Endothelial cell (in vitro differentiated cells): ENCODE measurements at places on chromosomes 12 and 14. TPM values are rescaled to one million over a fixed set of nuclear protein-coding genes. Genes with fewer than 3 reads are reported as not detected.

Gene GOLGA3
- 44.3 TPM for total RNA-seq

Gene GPR84
- total RNA-seq: 0.41 TPM

Gene PRKAB1
- total RNA-seq: 28.5 TPM

Gene AMN
- not detected for total RNA-seq

Gene HVCN1
- 11.9 TPM for total RNA-seq

Gene ING4
- 41.3 TPM for total RNA-seq

Gene MAP1LC3B2
- total RNA-seq: not detected

Gene TAS2R31
- total RNA-seq: 3.1 TPM

Gene KRT3
- total RNA-seq: not detected

Gene DTD2
- 5.1 TPM for total RNA-seq

Gene KRT7
- total RNA-seq: not detected

Gene RNU6-8
- not detected for total RNA-seq

Gene OR6C65
- not detected for total RNA-seq

Gene EFCAB11
- 15.2 TPM for total RNA-seq

Gene IL23A
- 0.80 TPM for total RNA-seq

Gene ASPG
- 1.2 TPM for total RNA-seq

Gene DPPA3
- total RNA-seq: 0.26 TPM

Gene GALC
- total RNA-seq: 77.1 TPM

Gene EFS
- 17.8 TPM for total RNA-seq

Gene FCF1
- 35.7 TPM for total RNA-seq

Gene SVOP
- 0.15 TPM for total RNA-seq

Gene GALNT9
- total RNA-seq: not detected

Gene IGF1
- total RNA-seq: 3.4 TPM

Gene TTC9
- total RNA-seq: 16.9 TPM

Gene HCFC2
- total RNA-seq: 13.3 TPM

Gene COCH
- 3.7 TPM for total RNA-seq

Gene ZNF385A
- 15.6 TPM for total RNA-seq

Gene FKBP11
- 16.0 TPM for total RNA-seq

Gene MYL6
- 2,481 TPM for total RNA-seq

Gene PTPRQ
- total RNA-seq: not detected

Gene AQP2
- 0.05 TPM for total RNA-seq

Gene SLCO1B1
- not detected for total RNA-seq

Gene PDE3A
- total RNA-seq: 0.97 TPM

Gene LALBA
- total RNA-seq: not detected

Gene BEGAIN
- total RNA-seq: 1.6 TPM

Gene CLEC4D
- total RNA-seq: 0.31 TPM

Gene RGS6
- total RNA-seq: 15.7 TPM
